ENCODE measurements at places on chromosomes 1 and 21. TPM values are rescaled to one million over a fixed set of nuclear protein-coding genes. Genes with fewer than 3 reads are reported as not detected.

GRCh38 chr1:180163041-180163440 is 8.4 kb downstream of the QSOX1 start:
- no peak overlapping the region for H3K27ac ChIP-seq
- no peaks in the 10 kb centered on the region for H3K27me3 ChIP-seq
- no peak for DNase-seq
- no peak overlapping the region for H3K4me3 ChIP-seq

The ADAMTSL4 gene
- 53.3 TPM for total RNA-seq

DNA sequence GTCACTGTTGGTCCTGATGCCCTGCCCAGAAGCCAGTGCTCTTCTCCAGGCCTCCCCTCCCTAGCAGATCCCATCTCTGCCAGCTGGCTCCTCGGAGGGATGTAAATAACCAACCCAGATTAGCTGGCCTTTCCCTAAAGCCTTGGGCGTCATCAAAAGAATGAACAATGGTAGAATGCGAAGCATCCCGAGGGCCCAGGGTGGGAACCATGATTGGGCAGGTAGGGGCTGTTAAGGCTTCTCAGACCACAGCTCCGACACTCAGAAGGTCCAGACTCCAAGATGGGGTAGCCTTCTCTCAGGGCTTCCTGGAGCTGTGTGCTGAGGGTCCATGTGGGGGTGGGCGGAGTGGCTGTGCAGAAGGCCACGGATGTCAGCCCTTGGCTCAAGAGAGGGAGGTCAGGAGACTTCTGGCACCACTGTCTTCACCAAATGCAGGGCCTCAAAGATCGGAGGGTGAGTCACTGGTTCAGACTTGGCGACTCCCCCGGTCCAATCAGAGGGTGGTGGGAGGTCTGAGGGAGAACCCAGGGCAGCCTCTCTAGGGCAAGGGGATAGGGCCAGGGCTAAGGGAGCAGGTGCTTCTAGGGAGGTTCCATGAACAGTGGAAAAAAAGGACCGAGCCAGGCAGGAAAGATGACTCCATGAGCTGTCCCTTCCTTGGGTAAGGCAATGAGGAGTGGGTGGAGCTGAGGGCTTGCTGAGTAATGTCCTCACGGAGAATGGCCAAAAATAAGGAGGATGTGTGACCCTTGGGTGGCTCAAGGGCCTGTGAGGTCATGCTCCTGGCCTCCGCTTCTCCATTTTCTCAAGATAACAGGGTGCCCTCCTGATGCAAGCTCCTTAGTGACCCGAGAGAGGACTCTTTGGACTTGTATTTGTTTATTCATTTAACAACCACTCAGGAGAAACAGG is 58.4 kb upstream of the EPS8L3 start:
- H3K27me3 ChIP-seq, result no peaks in the 10 kb centered on the region
- DNase-seq, result no peak
- no peaks in the 10 kb centered on the region for H3K36me3 ChIP-seq
- H3K4me1 ChIP-seq, result peaks cover 70% of the 10 kb centered on the region

DNA sequence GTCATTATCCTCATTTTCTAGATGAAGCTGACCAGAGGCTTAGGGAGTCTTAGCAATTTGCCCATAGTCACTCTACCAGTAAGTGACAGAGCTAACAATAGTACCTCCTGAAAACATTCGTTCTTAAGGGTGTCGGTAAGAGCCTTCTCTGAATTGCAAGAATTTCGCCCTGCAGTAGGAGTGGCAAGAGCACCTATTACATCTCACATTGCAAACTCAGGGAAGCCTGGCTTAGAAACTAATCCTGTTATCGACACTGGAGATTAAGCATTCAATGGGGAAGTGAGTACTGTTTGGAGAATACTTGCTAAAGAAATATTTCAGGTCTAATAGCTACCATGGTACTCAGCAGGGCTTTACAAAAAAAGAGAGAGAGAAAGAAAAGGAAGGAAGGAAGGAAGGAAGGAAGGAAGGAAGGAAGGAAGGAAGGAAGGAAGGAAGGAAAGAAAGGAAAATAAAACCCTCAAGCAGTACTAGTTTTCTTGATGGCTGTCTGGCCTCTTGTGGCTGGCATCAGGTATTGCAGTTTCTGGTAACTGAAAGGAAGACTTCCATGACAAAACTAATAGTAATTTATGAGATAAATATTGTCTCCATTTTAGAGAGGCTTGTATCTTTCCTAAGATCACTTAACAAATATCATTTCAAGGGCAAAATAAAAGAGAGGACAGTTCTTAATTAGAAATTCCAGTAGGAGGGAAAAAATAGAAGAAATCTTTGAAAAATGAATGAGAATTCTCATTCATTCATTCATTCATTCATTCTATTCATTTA is 10.4 kb downstream of the C1orf226 start:
- H3K36me3 ChIP-seq, result no peaks in the 10 kb centered on the region
- peaks cover 22% of the 10 kb centered on the region for H3K27me3 ChIP-seq
- DNase-seq, result no peak
- H3K4me3 ChIP-seq, result no peak overlapping the region

DNA sequence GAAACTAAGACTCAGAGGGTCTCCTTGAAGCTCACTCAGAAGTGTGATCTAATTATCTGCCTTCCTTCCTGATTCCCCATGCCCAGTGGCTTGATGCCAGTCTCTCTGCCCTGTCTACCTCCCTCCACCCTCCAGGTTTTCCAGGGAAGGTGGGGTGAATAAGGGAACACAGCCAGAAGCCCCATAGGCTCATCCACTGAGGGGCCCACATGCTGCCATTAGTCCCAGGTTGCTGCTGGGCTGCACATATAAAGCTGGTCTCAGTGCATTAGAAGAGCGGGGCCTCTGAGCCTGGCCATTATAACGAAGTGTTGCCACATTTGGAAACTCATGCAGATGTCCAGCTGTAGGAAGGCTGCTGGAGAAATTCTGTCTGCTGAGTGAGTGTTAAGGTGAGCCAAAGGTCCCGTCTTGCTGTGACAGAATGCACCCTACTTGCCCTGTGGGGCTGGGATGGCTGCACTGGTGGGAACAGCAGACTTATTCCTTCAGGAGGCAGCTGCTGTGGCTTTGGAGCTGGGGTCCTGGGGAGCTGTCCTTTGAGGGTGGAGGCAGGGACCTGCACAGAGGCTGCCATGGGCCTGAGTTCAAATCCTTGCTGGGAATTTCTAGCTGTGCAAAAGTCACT is 2.9 kb downstream of the ADORA1 start:
- H3K36me3 ChIP-seq, result no peaks in the 10 kb centered on the region
- H3K4me1 ChIP-seq, result peaks cover 13% of the 10 kb centered on the region
- peaks cover 48% of the 10 kb centered on the region for H3K27me3 ChIP-seq
- H3K4me3 ChIP-seq, result no peak overlapping the region

DNA sequence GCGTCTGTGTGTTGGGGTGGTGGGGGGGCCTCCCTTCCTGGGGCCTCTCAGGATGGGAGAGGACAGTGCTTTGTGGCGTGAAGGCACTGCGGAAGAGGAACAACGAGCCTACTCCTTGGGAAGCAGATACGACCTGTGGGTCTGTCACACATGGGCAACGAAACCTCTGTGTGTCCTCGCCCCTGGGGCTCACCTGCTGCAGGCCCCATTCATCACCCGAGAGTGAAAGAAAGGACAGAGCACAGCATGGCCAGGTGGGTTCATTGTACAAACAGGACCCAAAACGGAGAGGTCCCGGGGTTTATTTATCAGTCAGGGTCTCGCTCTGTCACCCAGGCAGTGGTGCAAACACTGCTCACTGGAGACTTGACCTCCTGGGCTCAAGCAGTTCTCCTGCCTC is 40.1 kb upstream of the LIN9 start:
- no peaks in the 10 kb centered on the region for H3K27me3 ChIP-seq
- H3K27ac ChIP-seq, result no peak overlapping the region
- H3K4me3 ChIP-seq, result no peak overlapping the region

The RNF2 gene
- 15.3 TPM for total RNA-seq
